ENCODE measurements at places on chromosomes 11 and 22.
A peak's percentile ranks its signal among the peaks of the same experiment; 100 is the strongest.

DNA sequence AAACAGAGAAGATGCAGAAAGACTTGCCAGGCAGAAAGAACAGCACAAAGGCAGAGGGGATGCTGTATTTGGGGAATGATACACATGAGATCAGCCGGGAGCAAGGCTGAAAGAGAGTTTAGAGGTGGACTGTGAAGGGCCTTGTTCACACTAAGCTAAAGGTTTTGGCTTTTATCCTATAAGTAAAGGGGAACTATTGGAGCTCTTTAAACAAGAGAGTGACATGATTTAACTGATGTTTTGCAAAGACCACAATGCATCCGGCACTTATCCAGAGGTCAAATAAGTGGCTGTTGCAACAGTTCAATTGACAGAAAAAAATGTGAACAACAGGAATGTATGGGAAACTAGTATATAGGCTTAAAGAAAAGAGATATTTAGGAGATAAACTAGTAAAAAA is 64.7 kb upstream of the RRAS2 start:
- peak; percentile 81 for DNase-seq

DNA sequence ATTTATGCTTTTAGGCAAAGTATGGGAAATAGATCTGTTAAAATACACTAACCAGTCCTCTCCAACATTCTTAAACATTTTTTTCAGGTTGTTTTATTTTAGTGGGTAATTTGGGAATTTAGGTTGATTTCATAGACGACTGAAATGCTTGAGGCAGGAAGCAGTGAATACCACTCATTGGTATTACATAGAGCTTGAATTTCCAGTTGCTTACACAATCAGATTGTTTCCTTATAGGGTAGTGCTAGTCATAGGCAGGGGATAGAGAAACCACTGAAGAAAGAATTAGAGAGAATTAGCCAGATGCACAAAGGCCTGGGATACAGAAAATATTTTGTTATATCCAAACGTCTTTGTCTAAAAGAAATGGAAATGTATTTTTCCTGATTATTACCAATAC is 23.9 kb upstream of the LYVE1 start:
- DNase-seq, result no peak

DNA sequence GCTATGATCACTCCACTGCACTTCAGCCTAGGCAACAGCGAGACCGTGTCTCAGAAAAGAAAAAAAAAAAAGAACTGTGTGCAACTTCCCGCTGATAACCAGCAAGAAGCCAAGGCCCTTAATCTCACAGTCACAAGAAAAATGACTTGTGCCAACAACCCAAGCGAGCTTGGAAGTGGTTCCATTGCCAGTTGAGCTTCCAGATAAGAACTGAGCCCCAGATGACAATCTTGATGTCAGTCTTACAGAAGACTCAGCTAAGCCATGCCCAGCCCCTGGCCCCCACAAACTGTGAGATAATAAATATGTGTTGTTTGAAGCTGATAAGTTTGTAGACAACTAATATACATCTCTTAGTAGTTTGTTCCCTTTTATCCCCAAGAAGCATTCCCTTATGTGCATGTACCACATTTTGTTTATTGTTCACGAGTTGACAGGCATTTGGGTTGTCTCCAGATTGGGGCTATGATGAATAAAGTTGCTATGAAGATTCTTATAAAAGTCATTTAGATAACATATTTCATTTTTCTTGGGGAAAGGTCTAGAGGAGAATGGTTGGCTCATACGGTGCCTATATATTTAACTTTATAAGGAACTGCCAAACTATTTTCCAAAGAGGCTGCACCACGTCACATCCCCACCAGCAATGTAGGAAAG is 85.9 kb downstream of the TIMP3 start:
- no peak for DNase-seq

GRCh38 chr11:6607190-6607795 is 3.7 kb downstream of the ILK start:
- no peak for DNase-seq

- DNase-seq, result peak; percentile 21
These were observed 63.7 kb downstream of the PTPRJ start for GRCh38 chr11:48043991-48044512.

GRCh38 chr11:36757075-36757474 is 159.0 kb upstream of the RAG2 start:
- DNase-seq, result no peak

DNA sequence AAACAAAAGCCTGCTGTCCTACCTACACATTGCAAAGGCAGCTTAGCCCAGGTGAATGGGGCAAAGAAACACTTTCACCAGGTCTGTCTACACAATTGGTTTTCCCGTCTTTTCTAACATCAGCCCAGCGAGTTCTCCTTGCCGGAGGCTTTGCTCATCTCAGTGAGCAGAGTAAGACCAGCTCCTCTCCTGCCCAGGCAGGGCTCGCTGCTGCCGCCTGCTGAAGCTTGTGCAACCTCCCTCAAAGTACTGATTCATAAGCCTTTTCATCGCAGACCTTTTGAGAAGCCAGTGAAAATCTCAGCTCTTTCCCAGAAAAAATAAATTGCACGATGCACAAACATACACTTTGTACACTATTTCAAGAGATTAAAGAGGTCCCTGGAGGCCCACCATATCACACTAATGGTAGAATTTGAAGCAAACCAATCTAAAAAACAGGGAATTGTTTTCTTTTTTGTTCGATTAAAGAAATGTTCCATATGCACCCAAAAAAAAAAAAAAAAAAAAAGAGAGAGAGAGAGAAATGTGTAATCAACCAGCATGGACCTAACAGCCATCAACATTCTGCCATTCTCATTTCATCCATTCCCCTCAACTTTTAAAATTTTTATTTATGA is 328.1 kb upstream of the MPPED2 start:
- no peak for DNase-seq

DNA sequence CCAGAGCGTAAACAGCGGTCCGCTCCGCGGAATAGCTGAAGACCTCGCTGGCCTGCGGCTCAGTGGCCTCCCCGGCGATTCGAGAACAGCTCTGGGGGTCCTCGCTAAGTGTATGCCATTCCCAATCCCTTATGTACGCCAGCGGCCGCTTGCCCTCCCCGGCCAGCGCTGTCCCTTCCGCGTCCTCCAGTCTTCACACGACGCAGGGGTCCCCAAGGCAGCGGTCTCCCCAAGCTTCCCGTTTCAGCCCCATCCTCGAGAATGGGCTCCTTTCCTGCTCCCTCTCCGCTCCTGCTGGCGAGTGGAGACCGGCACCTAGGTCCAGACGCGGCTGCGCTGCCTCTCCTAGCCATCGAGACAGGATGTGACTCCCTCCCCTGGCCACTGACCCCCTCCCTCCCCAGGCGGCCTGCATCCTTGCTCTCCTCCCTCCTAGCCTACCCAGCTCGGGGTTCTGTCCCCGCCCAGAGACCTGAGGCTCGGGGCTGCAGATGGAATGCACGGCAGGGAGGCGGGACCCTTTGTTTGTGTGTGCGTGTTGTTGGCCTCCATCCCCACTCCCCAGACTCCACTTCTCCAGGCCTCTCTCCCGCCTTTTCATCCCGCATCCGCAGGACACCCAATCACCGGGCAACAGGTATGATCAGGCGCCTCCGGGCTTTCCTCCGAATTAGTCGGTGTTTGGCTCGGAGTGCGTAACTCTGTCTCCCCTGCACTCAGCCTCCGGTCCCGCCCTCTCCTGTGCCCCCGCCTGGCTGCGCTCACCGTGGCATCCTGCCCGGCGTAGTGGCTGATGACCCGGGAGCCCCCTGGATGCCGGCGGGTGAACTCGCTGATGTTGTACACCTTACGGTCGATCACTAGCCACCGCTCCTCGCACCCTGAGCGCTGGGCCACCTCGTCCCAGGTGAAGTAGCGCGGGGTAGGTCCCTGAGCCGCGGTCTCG is 740 bp downstream of the FADS1 start:
- DNase-seq, result peak; percentile 75

DNA sequence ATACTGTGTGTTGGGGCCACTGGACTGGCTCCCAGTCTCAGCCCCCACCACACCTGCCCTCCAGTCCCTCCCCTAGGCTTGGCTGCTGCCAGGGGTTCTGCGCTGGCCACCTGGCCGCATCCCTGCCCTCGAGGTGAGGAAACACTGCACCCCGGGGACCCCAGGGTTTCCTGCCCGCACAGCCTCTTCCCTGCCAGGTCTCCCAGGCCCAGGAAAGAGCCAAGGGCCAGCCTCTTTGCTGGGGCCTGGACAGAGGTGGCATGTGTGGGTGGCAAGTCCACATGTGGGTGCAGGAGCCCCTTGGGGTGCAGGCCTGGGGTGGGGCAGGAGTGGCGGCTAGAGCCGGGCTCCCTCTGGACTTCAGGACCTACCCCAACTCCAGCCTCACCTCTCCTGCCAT is 2.5 kb downstream of the EPS8L2 start:
- no peak for DNase-seq

DNA sequence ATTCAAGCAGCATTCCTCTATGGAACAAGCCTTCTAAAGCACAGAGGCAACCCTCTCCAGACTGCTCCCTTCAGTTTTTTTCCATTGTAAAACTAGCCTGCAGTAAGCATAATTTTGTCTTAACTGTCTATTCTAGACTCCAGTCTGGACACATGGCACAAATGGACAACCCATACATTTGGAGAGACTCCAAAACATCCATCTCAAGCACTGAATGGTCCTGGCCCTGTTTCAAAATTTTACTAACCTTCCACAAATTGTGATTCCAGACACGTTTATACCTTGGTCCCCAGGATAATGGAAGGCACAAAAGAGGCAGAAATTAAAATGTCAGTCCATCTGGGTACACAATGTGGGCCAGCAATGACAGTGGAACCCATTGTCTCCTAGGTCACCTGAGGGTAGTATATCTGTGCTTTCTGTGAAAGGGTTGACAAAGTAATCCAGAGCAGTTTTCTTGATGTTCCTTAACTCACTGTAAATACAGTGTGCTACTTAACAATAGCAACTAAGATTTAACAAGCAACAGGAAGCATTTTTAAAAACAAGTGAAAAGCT is 16.2 kb upstream of the SESN3 start:
- no peak for DNase-seq

GRCh38 chr22:47206666-47207218 is 444.3 kb downstream of the TBC1D22A start:
- no peak for DNase-seq

DNA sequence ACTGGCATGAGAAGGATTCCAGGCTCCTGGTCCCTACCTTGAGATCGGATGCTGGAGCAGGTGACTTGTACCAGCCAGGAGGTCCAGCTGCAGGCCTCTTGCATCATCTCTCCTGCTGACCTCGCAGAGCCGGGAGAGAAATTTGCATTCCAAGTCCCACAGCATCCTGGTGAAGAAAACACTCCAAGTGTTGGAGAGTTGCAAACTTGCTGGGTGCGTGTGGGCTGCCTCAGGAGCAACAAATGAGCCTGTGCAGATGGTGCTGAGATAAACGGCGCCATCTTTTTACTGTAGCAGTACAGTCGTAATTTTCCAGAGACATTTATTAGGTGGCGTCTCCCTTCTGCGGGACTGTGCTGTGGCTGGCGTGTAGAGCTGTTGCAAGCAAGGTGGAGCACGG is 32.1 kb upstream of the ZBTB16 start:
- DNase-seq, result no peak

- DNase-seq, result no peak
These were observed 8.7 kb downstream of the EHD1 start for GRCh38 chr11:64869571-64870175.

- peak; percentile 37 for DNase-seq
These were observed 37.6 kb upstream of the SLC5A1 start for GRCh38 chr22:32005453-32005852.

- no peak for DNase-seq
These were observed 2.5 kb downstream of the RHBDD3 start for GRCh38 chr22:29265305-29265704.

DNA sequence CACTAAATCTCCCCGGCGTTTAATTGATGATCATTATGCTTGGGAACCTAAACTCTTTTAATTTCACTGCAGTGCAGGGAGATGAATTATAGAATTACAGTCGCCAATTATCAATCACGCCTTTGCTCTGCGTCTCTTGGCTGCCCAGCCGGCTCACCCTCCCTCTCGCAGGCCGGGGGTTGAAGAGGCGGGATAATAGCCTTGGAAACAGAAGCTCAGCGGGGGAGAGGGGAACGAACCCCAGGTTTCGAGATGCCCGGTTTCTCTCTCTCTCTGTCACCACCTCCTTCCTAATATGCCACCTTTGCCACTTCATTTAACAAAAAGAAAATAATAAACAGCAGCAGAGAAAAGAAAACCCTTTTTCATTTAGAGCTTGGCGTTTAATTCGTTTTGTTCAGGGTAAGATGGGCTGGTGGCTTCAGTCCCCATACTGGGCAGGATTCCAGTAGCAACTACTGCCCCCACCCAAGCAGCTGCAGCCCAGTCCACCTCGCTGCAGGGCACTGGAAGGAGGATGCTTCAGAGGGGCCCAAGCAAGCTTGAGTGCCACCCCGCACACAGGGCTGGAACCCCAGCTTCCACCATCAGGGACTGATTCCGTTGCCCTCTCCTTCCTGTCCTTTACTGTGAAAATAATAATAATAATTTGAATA is 271.7 kb downstream of the BUD13 start:
- DNase-seq, result no peak

GRCh38 chr22:24305260-24305692 is 34.6 kb downstream of the SPECC1L start:
- DNase-seq, result no peak

DNA sequence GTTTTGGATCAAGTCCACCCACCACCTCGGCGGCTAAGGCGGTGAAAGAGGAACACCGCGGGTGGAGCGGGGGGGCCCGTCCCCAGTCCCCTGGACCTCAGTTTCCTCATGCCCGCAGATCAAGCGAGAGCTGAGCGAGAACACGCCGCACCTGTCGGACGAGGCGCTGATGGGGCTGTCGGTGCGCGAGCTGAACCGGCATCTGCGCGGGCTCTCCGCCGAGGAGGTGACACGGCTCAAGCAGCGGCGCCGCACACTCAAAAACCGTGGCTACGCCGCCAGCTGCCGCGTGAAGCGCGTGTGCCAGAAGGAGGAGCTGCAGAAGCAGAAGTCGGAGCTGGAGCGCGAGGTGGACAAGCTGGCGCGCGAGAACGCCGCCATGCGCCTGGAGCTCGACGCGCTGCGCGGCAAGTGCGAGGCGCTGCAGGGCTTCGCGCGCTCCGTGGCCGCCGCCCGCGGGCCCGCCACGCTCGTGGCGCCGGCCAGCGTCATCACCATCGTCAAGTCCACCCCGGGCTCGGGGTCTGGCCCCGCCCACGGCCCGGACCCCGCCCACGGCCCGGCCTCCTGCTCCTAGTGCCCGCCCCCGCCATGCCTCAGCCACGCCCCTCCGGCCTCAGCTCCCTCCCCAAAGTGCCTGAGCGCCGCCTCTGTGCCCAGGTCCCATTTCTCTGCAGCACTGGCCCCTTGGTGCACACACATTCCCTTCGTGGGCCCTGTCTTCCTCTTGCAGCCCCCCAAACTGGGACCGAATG is 12.7 kb downstream of the MAFF start:
- no peak for DNase-seq

DNA sequence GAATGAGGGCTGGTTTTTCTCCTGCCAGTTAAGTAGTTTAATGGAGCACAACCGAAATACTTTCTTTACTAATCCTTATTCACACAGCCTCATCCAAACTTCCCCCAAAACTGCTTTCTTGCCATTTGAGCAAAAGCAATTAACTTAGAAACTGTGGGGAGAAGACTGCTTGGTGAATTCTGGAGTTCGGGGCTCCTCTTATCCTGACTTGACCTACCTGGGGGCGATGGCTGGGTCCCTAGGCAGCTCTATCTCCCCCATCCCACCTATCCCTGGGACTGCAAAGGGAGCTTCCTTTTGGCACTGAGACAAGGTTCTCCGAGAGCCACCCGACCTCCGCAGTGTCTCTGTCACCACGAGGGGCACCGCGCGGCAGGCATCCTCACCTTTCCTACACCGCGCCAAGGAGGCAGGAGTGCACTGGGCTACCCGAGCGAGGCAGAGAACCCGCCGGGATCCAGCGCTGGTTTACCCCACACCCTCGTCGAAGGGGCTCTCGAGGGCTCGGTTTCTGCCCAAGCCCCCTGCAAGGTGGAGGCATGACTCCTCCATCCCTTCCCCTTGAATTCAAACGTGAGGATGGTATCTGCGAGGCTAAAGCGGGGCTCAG is 759 bp downstream of the DESI1 start:
- peak; percentile 46 for DNase-seq

All from PC-9 (cell line).